ENCODE measurements at places on chromosomes 1 and 21.
A peak's percentile ranks its signal among the peaks of the same experiment; 100 is the strongest.

DNA sequence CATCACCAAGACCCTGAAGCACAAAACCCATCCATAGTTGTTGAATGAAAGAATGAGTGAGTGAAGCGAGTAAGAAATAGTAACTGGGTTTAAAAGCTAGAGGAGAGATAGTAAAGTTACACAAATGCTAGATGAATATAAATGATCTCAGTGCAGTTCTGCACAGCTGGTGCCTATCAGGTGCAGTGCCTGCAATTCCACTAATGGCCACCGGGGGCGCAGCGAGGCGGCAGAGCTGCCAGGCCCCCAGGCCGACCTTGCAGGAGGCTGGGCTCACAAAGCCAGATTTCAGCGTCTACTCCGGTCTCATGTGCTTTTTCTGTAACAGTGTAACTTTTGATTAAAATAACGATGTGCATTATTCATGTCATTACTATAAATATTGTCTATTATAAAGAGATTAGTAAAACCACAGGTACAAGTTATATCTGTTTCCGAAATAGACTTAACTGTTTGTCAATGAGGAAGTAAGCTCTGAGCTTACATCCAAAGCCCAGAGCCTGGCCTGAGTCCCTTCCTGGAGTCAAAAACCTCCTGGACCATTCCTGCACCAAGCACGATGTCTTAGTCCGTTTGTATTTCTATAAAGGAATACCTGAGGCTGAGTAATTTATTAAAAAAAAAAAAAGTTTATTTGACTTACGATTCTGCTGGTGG lies 477.6 kb downstream of the NPHP4 start:
- DNase-seq, result peak; percentile 67

DNA sequence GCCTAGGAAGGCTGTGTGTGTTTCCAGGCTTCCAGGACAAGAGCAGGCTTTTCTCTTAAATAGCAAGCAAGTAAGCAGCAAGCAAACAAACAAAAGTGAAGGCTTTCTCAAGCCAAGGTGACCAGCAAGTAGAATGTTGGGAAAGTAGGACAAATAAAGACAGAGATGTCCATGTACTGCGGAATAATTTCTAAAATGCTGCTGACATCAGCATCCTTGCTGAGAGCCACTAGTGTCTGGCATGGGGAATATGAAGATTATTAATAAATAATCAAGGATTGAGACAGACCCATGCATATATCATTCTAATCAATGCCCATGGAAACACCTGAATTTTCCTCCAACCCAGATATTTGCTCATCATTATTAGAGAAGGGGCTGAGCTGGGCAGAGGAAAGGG lies 6.4 kb upstream of the DYRK3 start:
- DNase-seq, result no peak

- no peak for DNase-seq
These were observed 70.3 kb downstream of the PRKACB start for GRCh38 chr1:84214115-84214956.

DNA sequence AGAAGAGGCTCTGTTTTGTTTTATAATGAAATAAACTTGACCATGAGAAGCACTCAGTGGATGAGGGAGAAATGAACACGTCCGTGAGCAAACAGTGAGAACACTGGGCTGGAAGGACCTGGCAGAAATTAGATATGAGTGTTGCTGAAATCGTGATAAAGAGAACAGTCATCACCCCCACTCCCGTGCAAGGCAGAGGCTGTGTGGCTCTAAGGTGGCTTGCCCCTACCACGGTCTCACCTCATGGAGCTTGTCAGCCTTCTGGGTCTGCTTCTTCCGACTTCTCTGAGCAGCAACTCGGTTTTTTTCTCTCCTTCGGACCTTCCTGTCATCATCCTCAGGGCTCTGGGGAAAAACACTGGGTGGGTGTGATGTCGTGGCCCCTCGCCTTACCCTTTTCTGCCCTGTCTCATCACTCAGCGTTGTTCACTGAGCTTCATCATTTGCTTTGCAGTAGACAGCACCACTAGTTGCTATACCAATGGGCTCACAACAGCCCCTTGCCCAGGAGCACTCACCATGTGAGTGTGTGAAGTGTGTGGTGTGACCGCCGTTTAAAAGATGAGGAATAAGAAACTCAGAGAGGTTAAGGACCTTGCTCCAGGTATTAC lies 2.8 kb downstream of the BATF3 start:
- no peak for DNase-seq

GRCh38 chr21:34073749-34074282 lies 438 bp downstream of the MRPS6 start:
- DNase-seq, result no peak

GRCh38 chr1:90313778-90314177 lies 318.9 kb downstream of the ZNF326 start:
- DNase-seq, result no peak

DNA sequence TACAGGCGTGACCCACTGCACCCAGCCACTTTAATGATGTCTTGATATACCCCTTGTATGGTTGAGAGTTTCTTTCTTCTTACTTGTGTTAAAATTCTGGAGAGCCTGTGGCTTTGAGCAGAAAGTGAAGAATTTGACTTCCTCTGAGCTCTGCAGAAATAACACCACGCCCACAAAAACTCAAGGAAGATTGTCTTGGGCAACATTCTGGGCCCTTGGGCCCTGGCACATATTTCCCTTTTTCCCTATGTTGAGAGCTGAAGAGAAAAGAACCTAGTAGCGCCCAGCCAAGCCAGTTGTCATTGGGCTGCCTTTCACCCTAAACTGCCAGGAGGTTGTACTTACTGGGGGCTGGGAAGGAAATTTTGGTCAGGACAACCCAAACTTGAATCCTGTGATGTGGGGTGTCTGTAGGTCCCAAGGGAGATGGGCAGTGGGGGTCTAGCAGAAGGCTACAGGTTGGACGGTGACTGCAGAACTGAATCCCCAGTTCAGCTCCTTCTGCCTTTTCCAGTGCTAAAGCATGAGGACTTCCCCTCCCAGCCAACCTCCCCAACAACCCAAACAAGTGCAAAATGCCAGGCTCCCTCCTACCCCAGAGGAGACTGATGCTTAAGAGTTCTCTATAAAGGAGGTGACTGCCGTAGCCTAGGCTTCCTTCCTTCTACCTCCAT lies 11.7 kb upstream of the SNAPIN start:
- DNase-seq, result no peak

DNA sequence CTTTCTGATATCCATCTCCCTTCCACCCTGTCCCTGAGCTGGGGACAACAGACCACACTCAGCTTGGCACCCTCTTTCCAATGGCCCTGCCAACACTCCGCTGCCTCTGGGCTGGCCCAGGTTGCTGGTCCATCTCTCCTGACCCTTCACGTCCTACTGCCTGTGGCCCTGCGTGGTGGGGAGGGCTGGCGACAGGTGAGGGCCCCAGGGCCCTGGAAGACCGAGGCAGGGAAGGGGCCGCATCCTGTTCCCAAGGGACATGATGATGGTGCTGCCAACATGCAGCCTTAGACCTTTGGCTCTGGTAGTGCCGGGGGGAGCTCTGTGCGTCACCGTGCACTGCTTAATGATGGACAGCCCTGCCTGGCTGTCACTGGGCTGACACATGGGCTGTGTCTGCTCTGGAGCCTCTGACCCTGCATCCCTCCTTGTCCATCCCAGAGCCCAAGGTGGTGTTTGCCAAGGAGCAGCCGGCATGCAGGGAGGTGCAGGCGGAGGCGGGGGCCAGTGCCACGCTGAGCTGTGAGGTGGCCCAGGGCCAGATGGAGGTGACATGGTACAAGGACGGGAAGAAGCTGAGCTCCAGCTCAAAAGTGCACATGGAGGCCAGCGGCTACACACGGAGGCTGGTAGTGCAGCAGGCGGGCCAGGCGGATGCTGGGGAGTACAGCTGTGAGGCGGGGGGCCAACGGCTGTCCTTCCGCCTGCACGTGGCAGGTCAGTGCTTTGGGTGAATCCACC lies 65.2 kb downstream of the OBSCN start:
- DNase-seq, result no peak

- no peak for DNase-seq
These were observed 25.7 kb upstream of the NBL1 start for GRCh38 chr1:19618428-19618827.
